ENCODE measurements at places on chromosomes 3 and 15.

- DNase-seq = no peak
Measured at GRCh38 chr3:77342688-77343087, 302.8 kb downstream of the ROBO2 start.

GRCh38 chr3:9108876-9109567, 140.4 kb downstream of the SRGAP3 start:
- no peak for DNase-seq

GRCh38 chr15:40595773-40596172, 1.7 kb downstream of the KNL1 start:
- DNase-seq = no peak

- peak; percentile 95 for DNase-seq
Measured at GRCh38 chr3:14431917-14432834, 29.8 kb downstream of the SLC6A6 start.

DNA sequence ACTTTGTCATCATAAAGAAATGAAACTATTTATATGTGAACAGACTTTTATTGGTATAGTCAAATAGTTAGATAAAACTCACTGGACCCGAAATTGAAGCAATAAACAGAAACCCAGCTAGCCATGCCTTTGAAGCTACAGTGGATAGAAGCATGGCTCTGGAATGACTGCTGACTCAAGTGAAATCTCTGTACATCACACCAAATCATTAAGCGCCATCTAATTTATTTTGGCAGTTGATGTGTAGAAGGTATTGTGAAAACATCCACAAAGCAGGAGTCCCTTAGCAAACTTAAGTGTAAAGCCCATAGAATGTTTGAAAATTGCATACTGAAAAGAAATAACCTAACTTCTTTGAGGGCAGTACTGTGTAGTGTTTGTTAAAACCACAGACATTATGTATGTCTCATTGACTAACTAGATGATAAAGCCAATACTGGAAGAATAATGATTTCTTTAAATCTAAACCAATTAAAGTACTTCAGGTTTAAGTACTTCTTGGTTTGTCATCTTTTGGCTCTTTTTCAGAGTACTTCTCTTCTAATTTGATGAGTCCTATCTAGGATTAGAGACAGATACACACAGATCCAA, 42.8 kb upstream of the FBXL22 start:
- DNase-seq = peak; percentile 52

DNA sequence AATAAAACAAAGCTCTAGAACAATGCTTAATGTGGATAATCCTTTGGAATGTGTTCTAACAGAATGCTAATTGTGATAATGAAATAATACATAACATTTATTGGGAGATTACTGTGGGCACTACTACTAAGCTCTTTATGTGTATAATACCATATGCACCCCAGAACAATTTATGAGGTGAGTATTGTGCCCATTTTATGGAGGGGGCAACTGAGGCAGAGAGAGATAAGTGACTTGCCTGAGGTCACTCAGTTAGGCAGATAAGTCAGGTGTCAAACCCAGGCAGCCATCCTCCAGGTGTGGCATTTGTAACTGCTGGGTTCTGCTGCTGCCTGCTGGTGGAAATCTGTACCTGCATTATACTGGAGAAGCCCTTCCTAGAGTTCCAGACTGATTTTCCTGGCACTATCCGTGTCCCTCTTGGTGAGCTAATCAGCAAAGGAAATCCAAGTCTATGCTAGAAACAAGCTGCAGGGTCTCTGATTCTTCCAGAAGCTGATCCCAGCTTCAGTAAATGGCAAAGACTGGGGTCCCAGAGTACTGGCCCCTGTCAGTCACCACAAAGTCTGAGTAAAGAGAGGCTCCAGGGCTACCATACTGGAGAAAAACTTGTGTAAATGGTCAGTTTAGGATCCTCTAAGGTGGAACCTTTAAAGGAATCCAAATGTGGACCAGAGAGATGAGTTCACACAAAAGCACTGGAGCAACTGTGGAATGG, 22.6 kb upstream of the RBP1 start:
- DNase-seq = peak; percentile 18

- no peak for DNase-seq
Measured at GRCh38 chr3:105166893-105167292, 199.8 kb upstream of the ALCAM start.

GRCh38 chr3:170520996-170521395, 64.9 kb downstream of the SLC7A14 start:
- DNase-seq = peak; percentile 17

DNA sequence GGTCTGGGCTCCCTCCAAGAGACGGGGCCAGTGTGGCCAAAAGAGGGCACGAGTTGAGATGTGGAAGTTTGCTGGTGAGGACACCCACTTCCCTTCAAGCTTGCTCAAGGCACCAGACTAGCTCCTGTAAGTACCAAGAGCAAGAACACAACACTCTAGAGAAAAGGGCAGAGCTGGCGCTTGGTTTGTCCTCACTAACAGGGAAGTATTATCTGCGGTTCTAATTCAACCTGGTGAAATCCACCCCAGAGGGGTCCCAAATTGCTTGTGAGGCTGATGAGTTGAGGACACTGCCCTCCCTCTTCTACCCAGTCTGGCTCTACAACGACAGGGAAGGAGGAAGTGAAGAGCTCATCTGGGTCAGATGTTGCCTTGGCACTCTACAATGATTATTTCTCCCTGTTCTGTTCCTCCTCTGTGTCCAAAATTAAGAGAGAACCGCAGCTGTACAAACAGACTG, 16.9 kb upstream of the FSIP1 start:
- DNase-seq = no peak

DNA sequence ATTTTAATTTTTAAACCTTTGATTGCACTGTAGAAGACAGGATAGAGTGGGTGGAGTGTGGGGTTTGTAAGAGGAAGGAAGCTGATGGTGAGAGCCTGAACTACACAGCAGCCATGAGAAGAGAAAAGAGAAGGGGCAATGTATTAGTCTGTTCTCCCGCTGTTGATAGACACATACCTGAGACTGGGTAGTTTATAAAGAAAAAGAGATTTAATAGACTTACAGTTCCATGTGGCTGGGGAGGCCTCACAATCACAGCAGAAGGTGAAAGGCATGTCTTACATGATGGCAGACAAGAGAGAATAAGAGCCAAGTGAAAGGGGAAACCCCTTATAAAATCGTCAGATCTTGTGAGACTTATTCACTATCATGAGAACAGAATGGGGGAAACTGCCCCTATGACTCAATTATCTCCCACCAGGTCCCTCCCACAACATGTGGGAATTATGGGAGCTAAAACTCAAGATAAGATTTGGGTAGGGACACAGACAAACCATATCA, 37.3 kb downstream of the STARD5 start:
- DNase-seq = no peak

Measured in mesenchymal stem cell (in vitro differentiated cells and primary cell).